ENCODE measurements at places on chromosomes 7 and 10.

DNA sequence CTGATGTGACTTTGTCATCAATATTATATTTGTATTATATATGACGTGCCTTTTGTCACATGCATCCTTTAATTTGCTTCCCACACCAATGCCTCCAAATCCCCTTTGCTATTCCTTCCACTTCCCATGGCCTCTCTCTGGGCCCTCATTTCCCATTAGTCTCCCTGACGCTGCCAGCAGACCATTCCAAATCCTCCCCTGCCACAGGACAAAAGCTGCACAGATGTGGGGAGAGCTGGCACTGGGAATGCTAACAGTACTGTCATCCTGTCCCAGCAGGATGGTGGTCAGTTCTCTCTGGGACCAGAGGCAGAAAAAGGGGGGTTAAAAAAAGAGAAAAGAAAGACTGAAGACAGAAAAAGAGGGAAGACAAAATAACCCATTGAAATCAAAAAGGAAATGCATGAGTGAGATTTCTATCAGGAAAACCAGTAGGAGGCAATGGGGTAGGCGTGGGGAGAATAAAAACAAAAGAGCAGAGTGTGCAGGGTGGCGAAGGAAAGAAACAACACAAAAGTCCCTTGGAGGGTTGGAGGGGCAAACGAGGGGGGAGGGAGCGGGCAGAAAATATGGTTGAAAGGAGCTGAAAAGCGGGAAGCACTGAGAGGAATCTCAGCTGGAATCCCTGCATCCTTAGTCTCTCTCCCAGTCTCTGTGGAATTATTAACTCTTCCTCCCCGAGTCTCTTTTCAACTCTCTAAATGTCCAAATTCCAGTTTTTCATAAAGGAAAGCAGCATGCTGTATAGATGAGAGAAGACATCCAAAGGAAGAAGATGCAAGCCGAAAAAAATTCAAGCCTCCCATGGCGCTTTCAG, 59.2 kb upstream of the PTN start:
- DNase-seq: no peak

GRCh38 chr10:86265895-86266259, 100.7 kb downstream of the GRID1 start:
- no peak for DNase-seq

DNA sequence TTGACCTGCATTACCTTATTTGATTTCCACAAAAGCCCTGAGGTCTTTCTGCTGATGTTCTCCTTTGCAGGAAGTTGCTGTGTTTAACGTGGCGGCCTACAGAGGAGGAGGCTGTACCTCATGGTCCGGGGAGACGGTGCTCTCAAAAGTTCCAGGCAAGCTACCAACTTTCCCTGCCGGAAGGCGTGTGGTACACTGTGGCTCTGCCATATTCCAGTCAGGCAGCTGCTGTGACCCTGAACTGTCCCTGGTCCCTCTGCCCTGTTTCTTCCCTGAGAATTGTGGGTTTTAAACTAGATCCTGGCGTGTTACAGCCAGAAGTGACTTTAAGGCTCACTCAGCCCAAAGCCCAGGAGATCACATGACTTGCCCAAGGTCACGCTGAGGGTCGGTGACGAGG, 139.2 kb downstream of the TEX36 start:
- no peak for DNase-seq

DNA sequence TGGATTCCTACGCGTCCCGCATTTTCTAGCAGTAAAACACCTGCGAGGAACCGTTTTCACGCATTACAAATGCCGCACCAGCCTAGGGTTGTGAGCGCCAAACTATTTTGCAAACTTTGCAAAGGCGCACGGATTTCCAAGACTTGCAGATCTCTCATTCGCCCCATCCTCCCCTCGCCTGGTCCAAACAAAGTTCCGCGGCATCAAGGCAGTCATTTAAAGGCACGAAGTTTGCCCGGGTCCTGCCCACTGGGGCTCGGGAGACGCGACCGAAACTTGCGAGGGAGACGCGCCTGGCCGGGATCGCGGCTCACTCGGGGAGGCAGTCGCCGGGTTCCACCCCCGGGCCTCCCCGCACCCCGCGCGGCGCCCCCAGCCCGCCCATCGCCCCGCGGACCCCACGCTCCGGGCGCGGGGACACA, 613 bp downstream of the USP6NL start:
- no peak for DNase-seq

DNA sequence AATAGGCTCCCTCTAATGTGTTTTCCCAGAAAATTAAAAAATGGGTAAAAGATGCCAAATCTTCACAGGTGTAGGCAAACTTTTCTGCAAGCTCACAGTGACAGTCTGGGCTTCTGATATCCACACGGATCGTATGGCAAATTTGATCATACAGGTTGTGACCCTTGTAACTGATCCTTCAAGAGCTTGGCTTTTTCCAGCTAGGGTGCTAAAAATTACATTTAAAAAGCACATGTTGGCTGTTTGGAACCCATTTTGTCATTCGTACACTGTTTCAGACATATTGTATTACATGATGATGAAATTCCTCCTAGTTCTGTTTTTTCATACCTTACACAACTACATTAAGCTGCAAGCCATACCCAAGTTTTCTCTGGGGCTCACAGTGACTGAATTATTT, 138.7 kb downstream of the GFRA1 start:
- no peak for DNase-seq

- no peak for DNase-seq
Observed at GRCh38 chr10:104253606-104254410, 884 bp upstream of the GSTO1 start.

- no peak for DNase-seq
Observed at GRCh38 chr7:36309716-36310115, 79.9 kb upstream of the ANLN start.
